ENCODE measurements at places on chromosomes 11 and 22.

DNA sequence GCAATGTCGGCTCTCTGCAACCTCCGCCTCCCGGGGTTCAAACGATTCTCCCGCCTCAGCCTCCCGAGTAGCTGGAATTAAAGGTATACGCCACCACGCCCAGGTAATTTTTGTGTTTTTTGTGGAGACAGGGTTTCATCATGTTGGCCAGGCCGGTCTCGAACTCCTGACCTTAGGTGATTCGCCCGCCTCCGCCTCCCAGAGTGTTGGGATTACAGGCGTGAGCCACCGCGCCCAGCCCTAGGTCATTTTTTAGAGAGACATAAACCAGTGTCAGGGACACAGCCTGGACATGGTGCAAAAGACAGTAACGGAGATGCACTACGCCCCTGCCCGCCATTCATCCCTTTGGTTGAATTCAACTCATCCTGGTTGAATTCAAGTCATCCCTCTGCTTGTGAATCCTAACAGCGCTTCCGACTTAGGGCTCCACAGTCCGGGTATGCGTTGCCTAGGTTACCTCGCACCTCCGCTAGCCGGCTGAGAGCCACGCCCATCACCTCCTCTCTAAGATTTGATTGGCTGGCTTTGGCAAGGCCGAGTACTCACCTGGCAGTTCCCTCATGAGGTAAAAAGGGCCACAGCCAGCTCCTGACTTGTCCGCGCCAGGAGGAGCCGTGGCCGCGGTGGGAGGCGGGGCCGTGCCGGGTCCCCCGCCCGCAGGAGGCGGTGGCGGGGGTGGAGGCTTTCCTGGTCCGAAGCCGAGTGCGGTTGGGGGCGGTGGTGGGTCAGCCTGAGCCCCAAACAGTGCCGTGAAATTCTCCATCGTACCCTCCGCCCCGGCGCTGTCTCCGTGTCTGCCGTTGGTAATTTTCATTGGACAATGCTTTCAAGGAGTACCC, at the start of gene MED19:
TSS of gene MED19 (minus strand) at position 802 of the 842 bp plus-strand sequence. CDS start at position 766, 36 bp downstream.
- DNase-seq: peak; percentile 29

- DNase-seq: no peak
Observed at GRCh38 chr11:10623797-10624761, 55.6 kb upstream of the LYVE1 start.

- no peak for DNase-seq
Observed at GRCh38 chr11:80240245-80240644, 799.4 kb upstream of the TENM4 start.

- no peak for DNase-seq
Observed at GRCh38 chr11:65781152-65781961, 581 bp upstream of the AP5B1 start.

- DNase-seq: no peak
Observed at GRCh38 chr11:70944636-70945035, 307.7 kb downstream of the SHANK2 start.

DNA sequence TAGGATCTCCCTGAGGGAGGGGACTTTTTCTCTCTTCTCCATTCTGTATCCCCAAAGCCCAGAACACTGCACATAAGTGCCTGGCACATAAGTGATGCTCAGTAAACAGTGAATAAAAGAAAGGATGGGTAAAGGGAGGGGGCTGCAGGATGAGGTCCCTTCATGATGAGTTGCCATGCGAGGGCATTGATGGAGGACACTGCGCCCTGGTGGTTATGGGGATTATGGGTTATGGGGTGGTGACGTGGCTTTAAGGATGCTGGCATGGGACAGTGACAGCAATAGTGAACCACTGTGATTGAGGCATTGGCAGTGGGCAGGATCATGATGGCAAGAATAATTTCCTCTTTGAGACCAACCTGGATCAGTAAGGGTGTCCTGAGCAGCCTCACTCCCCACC, 43.9 kb upstream of the LRRC32 start:
- DNase-seq: no peak

DNA sequence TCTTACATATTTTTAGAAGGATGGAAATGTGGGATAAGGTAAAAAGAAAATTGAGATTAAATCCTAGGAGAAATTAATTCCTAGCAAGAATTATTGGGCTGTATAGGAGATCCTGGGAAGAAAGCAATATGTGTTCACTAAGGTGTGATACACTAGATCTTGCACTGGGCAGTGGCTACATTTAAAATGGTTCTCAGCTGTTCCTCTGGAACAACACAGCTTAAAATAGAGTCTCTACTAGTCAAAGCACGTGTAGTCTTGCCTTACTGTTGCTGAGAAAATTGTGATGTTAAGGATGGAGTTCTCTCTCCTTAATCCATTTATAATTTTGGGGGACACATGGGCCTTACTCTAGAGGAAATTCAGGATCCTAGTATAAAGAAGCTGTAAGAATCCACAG, 54.9 kb downstream of the EXT2 start:
- DNase-seq: no peak

GRCh38 chr11:109695696-109696095, 273.7 kb downstream of the C11orf87 start:
- DNase-seq: no peak

DNA sequence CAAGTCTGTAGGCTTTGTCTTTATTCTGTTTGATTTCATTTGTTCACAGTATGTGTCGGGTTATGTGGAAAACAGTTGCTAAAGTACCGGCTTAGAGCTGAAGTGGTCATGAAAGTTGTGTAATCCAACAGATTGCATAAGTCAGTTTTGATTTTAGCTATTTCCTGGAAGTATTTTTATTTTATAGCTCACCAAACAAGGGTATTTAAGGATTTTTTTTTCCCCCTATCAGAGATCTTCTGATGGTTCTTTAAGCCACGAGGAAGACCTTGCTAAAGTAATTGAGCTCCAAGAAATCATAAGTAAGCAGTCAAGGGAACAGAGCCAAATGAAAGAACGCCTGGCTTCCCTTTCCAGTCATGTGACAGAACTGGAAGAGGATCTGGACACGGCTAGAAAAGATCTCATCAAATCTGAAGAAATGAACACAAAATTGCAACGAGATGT, 55.9 kb downstream of the PPFIA1 start:
- DNase-seq: peak; percentile 62

DNA sequence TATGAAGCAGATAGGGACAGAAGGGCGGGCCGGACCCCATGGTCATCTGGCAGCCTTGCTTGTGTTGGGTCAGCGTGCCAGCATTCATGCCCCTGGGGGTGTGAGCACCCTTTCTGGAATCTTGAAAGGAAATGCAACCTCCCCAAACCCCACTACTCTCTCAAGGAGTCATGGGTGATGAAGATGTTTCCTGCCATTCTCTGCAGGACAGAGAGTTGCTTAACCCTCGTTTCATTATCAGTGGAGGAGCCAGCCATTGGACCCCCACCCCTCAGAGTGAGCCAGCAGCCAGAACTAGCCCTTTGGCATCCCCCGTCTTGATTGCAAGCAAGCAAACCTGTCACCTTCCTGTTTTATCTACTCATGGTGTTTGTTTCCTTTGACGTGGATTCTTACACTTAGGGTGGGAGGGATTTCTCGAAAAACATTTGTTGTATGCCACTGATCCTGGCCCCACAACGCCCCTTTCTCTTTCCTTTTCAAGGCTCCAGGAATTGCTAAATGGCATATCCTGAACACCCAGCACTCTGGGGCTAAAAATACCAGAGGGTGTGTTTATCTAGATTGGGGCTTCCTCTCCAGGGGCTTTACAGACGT, 258.3 kb downstream of the ETS1 start:
- no peak for DNase-seq

- DNase-seq: no peak
Observed at GRCh38 chr11:22807391-22807790, 22.2 kb downstream of the SVIP start.

DNA sequence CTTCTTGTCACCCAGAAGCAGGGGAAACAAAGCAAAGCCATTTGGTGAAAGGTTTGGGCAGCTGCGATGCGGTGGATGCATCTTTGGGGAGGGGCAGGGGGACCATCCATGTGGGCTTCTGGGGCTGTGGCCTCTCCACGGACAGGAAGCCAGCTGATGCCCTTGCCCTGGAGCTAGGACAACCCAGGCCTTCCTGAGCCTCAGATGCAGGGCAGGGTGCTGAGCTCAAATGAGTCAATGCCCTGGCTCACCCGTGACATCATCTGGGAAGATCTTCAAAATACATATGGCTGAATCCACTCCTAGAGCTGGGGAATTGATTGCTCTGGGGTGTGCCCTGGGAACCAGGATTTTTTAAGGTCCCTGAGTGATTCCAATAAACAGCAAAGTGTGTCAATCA, 1418.2 kb downstream of the TBC1D22A start:
- no peak for DNase-seq

- DNase-seq: no peak
Observed at GRCh38 chr11:20493340-20493739, 105.8 kb downstream of the PRMT3 start.

DNA sequence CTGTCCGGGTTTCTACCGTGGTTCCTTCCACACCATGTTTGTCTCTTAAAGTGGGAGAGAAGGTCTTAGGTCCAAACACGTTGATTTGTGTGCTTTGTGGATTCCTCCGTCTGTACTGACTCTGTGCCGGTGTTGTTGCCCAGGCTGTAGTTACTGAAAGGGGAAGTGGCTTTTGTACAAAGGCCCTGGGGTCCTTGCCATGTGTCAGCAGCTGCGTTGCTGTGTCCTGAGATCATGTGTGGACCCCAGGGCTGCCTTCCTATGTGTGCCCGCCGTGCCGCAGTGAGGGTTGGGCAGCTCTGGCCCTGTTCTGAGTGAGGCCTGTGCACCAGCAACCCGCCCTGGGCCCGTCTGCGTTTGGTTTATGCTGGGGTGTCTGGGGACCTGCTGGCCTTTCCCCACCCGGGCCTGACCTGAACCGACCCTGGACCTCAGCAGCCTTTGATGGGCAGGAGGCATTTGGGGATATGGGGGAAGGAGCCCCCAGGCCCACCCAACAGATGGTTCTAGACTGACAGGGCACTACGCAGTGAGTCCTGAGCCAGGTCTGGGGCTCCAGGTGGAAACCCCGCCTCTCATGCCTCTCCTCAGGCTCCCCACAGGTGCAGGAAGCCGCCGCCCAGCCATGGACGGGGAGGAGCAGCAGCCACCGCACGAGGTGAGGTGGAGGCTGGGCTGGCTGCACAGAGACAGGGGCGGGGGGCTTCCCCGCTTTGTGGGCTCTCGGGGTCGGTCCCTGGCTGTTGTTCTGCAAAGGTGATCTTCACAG, 6.9 kb downstream of the TRABD start:
- DNase-seq: no peak

GRCh38 chr11:66559142-66559865, 9.1 kb downstream of the CTSF start:
- no peak for DNase-seq

- peak; percentile 28 for DNase-seq
Observed at GRCh38 chr22:33519071-33519973, 401.0 kb downstream of the LARGE1 start.

DNA sequence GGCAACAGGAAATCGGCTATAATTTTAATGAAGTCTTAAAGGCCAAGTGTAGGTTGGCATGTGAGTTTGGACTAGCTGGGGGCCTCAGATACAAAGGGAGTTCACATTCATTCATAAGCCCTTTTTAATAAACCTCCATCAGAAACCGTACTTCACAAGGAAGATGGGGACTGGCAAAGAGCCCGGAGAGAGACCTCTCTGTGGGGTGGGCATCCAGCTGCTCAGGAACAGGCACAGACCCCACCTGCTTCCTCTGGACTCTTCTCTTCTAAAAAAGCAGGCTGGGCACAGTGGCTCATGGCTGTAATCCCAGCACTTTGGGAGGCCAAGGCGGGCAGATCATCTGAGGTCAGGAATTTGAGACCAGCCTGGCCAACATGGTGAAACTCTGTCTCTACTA, 3.9 kb upstream of the ARFGAP3 start:
- DNase-seq: no peak
